Stimulated activated CD4-positive, alpha-beta T cell treated with anti-CD3 and anti-CD28 coated beads, Interleukin-2, amount 100 ng/mL, for 48 hours (primary cell): ENCODE measurements at places on chromosomes 11 and 22.
A peak's percentile ranks its signal among the peaks of the same experiment; 100 is the strongest.

- DNase-seq: peak; percentile 15
Observed at GRCh38 chr22:31206896-31207687, 5.0 kb upstream of the LIMK2 start.

- no peak for DNase-seq
Observed at GRCh38 chr11:122724520-122724919, 69.0 kb downstream of the UBASH3B start.

- no peak for DNase-seq
Observed at GRCh38 chr11:113835306-113835705, 40.1 kb downstream of the USP28 start.

- no peak for DNase-seq
Observed at GRCh38 chr22:48785792-48786678, 1041.6 kb downstream of the BRD1 start.

DNA sequence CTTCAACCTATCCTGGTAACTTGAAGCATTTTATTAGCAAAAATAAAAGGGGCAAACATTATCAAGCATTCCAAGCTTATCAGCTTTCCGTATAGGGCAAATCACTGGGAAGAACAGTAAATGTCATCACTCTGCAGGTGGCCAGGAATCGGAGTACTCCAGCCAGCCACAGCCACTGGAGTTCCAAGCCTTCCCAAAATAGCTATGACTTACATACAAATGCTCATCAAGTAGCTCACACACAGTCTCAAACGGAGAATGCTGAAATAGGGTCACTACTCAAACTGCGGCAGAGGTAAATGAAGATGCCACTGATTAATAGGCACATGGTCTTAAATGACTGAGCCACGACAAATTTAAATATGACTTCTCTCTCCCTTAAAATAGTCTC, 2.1 kb downstream of the USP28 start:
- DNase-seq: no peak

- no peak for DNase-seq
Observed at GRCh38 chr11:109153836-109154235, 268.2 kb upstream of the C11orf87 start.

GRCh38 chr11:2574043-2574552, 125.7 kb downstream of the KCNQ1OT1 start:
- DNase-seq: no peak

- DNase-seq: no peak
Observed at GRCh38 chr11:61555051-61555969, 25.6 kb downstream of the SYT7 start.

GRCh38 chr11:121625777-121626506, 173.2 kb upstream of the SORL1-AS1 start:
- DNase-seq: no peak

DNA sequence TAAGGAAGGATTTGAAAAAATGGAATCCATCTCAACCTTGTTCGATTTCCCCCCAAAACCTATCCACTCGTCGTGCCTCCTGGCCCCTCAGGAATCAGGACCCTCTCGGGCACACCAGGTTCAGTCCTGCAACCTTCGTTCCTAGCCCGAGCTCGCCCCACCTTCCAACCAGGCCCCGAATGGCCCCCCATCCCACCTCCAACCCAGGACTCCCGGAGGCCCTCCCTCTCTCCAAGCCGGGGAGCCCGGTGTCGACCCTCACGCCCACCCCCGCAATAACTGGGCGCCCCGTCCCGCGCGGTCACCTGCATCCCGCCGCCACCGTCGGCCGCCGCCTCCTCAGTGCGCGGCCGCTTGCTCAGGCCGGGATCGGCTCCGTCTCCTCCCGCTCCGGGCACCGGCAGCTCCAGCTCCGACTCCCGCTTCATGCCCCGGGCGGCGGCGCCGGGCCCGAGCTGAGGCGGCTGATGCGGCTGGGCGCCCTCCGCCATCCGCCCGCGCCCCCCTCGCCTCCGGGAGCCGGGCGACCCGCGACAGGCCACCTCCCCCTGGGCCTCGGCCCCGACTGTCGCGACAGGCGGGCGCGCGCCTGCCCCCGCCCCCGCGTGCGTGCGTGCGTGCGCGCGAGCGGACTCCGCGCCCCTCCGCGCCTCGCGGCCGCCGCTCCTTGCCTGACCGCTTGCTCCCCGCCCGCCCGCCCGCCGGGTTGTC, 534 bp downstream of the RBFOX2 start:
- DNase-seq: peak; percentile 9

DNA sequence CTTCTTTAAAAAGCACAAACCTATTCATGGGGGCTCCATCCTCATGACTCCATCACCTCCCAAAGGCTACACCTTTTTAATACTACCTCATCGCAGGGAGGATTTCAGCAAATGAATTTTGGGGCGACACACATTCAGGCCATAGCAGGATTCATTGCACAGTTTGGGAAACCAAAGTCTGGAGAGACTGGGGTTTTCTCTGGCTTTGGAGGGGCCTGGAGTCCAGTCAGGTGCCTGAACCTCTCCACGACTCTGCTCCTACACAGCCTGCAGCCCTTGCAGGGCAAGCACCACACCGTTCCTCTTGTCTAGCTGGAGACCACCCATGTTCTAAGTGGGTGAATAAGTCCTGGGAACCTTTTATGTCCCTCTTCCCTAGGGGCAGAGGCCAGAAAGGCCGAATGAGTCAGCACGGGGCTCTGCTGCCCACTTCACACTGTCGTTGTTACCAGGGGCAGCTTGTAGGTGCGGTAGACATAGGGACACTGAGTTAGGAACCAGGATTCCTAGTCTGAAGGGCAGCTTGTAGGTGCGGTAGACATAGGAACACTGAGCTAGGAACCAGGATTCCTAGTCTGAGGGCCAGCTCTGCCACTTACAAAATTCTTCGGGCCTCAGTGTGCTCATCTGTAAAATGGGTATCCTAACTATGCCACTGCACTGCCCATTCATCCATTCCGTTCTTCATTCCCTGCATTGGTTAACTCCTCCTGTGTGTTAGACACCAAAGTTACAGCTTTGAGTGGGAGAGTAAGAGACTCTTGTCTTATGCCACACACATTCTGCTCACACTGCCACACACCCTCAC, 251.7 kb upstream of the B3GAT1 start:
- DNase-seq: no peak

DNA sequence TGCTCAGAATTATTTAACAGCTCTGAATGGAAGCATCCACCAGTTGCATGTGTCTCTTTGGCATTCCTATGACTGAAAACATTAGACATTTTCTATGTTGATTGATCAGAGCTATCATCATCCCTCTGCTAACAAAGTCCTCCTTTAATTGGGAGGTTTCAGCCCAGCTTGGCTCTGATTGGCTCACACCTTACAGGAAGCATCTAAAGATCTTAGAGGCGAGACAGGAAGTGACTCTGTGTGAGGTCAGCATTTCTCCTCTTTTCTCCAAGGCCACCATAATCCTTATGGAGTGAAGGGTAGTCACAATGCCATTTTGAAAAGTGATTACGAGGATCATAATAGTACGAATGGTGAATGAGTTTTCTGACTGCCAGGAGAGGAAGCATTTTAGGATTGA, 260.8 kb downstream of the MIAT start:
- DNase-seq: no peak

DNA sequence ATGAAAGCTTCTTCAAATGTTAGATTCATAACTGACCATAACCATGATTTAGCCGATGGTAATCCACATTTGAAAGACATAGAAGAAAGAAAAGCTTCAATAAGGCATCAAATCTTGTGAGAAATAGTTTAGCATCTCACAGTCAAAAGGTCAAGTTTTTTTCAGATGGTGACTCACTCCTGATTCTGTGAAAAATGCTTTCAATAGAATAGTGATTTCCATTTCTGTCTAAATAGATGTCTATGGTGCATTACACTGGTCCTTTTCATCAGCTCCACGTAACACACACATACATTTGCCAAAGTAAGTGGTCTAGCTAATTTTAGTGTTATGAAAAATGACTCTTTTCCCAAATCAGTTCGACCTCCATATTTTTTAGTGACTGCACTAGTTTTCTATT, 139.2 kb downstream of the LRRC4C start:
- no peak for DNase-seq

DNA sequence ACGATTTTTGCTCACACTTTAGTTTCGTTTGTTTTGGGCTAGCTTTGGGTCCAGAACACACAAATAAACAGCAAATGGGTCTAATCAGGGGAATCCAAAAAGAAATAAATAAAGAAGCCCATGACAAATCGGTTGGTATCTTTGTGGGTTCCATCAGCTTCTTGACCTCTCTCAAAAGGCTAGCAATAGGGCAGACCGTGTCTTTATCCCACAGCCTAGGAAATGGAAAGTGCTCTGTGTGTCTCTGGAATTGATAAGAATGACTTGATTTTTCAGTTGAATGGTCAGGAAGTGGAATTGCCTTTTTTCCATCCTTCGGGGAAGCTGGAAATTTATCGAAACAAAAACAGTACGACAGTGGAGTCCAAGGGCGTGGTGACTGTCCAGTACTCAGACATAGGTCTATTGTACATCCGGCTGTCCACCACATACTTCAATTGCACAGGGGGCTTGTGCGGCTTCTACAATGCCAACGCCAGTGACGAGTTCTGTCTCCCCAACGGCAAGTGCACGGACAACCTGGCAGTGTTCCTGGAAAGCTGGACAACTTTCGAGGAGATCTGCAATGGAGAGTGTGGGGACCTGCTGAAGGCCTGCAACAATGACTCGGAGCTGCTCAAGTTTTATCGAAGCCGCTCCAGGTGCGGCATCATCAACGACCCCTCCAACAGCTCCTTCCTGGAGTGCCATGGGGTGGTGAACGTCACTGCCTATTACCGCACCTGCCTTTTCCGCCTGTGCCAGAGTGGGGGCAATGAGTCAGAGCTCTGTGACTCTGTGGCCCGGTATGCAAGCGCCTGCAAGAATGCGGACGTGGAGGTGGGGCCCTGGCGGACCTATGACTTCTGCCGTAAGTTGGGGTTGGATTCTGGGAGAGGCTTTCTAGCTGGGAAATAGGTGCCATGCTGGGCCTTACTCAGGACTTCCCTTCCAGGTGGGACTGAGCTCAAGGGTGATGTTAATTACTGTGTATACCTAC, 28.6 kb downstream of the TECTA start:
- no peak for DNase-seq
